Activated T-helper 2 cell treated with anti-CD3 and anti-CD28 coated beads, Interferon-gamma antibody, Interleukin-2, Interleukin-4, amounts not matched to agents 10 μg/mL and 5 μg/mL and 100 μg/mL, durations not matched to agents 14 hours and 24 hours and 36 hours (primary cell): ENCODE measurements at places on chromosomes 11 and 22. TPM values are rescaled to one million over a fixed set of nuclear protein-coding genes. Genes with fewer than 3 reads are reported as not detected.

GRK3 gene
- total RNA-seq = 60.2 and 61.4 TPM in 2 replicates

MMP12 gene
- not detected in 2 replicates for total RNA-seq

- DNase-seq = no peak
Observed at GRCh38 chr11:130606781-130607511, 158.5 kb downstream of the ADAMTS15 start.

GRCh38 chr11:57645689-57646085 is 4.0 kb downstream of the YPEL4 start:
- DNase-seq = no peak

DNA sequence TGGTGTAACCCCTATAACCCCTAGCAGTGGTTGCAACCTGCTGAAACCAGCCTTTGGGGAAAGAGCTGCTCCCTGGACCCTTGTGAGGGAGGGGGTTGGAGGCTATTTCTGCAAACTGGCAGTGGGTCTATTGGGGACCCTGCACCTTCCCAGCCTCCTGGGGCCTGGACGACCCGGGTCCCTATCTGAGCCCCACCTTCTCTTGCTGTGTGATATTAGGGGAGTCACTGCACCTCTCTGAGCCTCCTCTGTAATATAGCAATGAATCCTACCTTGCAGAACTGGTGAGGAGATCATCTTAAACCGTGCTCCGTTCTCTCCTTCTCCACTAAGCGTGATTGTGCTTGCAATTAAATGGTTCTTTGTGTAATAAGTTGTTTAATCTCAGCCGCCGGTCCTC is 24.0 kb upstream of the MPPED1 start:
- no peak for DNase-seq

DNA sequence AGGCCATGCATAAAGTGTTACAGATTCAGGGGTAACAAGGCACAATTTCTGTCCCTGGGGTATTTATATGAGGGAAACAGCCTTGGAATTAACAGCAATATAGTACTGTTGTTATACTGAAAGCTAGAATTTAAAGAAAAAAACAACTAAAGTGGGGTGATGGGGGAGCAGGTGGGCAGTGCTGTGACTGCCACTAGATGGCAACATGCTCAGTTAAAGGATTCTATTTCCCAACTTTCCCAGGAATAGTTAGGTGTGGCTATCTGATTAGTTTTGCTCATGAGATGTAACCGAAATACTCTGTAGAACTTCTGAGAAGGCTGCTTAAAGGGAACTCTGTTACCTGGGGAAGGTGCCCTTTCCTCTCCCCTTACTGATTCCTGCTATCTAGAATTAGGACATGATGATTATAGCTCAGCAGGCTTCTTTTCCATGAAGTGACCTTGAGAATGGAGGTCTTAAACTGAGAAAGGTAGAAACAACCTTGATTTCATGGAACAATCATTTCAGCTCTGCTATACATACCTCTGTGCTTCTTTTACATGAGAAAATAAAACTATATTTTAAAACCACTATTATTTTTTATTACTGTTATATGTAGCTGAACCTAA is 102.6 kb downstream of the RELT start:
- no peak for DNase-seq

GRCh38 chr11:116421529-116422185 is 351.1 kb downstream of the BUD13 start:
- DNase-seq = no peak

GRCh38 chr11:44049832-44050231 is 2.1 kb downstream of the ACCSL start:
- no peak for DNase-seq
